Stimulated activated CD4-positive, alpha-beta T cell treated with anti-CD3 and anti-CD28 coated beads, Interleukin-1b, Interleukin-23, amount 100 ng/mL, for 1 hour (primary cell): ENCODE measurements at places on chromosomes 11 and 22.

DNA sequence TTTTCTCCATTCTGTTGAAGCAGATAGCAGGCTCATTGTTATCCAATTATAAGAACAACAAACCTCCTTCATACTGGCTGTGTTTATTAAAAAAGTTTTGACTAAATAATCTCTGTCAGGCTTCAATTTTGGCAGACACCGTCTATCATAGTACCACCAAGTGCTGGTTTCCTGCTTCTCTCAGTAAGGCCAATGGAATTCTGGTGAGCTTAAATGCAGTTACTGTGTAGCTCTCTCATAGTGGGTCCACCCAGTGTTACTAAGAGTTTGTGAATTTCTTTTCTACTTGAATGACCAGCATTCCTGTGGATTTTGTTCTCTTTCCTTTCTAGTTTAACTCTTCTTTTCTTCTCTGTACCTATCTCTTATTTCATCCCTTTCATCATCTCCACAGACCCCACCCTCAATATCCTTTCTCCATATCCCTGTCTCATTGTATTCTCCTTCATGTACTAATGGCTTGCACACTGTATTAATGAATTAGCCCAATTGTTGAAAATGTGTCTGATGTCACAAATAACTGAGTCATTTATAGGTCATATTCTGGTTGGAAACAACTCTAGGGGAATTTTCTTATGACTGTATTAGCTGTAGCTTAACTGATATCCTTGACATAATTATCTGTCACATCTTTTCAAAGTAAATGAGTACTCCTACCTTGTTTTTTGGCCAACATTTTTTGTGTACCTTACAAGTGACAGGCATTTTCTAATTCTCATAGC is 372.1 kb downstream of the FAT3 start:
- no peak for DNase-seq

GRCh38 chr11:111521135-111521534 is 6.6 kb downstream of the HOATZ start:
- DNase-seq: no peak

DNA sequence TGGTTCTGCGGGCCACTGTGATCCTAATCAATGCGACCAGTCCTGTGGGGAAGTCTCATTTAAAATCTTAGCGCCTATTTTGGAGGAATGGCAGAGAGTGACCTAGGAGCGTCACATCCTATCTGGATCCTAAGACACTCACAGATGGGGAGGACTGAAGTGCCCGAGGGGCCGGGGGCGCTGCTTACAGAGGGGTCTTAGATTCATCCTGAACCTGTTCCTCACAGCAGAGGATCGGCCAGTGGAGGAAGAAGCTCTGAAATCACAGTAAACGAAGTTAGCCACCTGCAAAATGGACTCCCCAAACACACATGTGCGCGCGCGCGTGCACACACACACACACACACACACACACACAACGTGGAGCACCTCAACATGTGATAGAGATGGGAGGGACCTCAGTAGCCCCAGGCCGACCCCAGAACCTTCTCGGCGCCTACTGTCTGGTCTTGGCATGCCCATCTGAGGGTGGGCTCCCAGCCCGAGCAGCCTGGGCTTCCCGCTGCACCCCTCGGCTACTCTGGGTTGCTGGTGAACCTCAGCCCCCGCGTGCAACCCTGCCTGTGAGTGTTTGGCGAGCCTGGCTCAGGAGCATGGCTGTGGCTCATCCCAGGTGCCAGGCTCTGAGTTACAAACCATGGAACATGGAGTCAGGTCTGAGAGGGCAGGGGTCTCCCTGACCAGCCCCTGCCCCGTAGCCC is 613.3 kb downstream of the TBC1D22A start:
- DNase-seq: no peak

DNA sequence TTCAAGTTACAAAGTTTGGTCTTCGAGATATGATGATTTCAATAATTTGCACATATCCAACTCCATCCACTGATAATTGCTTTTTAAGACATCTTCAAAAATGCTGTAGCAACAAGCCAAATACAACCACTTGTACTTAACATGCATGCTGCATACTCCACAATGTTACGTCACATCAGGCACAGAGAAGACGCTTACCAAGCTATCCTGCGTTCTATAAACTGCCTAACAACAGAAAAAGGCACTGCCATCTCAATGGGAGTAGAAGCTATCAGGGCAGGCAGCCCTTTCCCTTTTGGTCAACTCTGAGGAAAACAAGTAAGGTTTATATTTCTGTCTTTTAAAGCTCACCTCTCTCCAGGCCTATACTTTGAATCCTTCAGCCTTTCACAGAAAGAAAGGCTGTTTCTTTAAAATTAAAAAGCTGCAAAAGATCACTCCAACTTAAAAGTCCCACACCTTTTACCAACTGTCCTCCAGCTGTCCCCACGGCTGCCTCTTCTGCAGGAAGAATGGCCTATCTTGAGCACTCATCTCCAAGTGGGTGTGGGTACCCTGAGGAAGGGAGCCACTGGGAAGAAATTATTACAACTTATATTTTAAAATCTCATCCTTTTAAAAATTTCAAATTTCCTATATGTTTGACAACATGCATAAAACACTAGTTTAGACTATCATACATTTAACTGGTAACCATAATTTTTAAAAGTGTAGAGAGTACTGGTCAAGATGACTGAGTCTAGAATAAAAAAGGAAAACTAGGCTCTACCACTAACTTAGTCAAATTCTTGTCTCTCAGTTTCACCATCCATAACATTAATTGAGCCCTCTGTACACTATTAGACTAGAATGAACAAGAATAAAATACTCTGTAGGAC is 14.5 kb downstream of the PHF21A start:
- DNase-seq: no peak

- DNase-seq: no peak
Observed at GRCh38 chr11:86802601-86803051, 2.3 kb downstream of the PRSS23 start.

GRCh38 chr11:62514151-62514550 is 32.5 kb downstream of the AHNAK start:
- DNase-seq: no peak

- no peak for DNase-seq
Observed at GRCh38 chr22:17366830-17367229, 2.4 kb upstream of the CECR2 start.

GRCh38 chr11:2480874-2481220 is 36.0 kb downstream of the KCNQ1 start:
- no peak for DNase-seq

DNA sequence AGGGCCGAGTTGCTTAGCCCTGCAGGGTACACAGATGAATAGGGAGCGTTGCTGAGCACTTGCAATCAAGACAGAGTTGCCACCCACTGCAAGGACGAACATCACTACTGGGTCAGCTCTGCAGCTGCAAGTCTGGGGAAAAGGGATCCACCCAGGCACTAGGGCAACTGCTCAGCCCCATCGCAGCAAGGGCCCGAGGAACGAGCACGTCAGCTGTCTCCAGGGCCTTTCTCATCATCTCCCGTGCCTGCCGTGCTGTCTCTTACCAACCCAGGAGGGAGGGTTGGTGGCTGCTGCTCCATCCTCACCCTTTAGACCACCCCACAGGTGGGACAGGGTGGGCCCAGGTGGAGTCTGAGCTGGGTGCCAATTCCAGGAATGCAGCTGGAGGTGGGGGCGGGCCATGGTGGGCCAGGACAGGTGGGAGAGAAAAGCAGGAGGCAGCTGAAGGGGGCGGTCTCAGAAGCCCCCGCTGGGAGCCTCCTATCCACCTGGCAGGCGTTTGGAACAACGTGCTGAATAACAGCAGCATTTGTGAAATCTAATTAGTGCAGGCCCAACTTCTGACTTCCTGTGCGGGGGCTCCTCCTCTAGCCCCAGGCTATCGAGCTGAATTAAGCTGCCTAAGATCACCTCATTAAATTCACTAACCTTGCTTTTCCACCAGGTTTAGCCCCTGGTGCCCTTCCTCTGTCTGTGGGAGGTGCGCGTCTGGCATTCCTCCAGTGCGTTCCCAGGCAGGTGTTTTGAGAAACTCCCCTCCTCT is 252.5 kb downstream of the ST3GAL4 start:
- DNase-seq: no peak

DNA sequence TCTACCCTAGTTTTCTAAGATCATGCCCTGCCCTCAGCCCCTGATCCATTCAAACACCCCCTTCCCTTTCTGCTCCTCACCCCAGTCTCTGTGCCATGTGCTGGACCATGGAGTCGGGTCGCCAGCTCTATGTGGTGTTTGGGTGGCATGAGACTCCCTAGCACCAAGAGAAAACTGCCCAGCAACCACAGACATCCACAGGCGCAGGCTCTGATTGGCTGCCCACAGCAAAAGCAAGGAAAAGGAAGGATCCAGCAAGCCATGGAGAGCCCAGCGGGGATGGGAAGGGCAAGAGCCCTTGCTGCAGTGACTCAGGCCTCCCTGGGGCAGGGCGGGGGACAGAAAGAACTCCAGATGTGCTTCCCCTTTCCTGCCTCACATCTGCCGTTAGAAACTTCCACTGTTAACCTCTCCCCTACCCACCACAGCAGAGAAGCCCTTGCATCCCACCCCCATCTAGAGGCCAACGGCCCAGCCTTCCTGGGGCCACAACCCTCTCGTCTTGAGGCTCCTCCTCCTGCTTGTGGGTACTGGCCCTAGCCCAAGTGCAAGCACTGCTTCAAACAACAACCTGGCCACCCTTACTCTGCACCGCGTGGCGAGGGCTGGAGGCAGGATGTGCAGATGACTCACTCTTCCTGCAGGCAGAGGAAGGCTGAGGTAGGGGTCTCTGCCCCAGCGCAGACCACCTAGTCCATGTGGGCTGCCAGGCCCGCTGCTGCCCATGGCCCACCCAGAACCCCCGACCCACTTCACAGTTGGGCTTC is 9.7 kb upstream of the AHNAK start:
- DNase-seq: peak; percentile 48

DNA sequence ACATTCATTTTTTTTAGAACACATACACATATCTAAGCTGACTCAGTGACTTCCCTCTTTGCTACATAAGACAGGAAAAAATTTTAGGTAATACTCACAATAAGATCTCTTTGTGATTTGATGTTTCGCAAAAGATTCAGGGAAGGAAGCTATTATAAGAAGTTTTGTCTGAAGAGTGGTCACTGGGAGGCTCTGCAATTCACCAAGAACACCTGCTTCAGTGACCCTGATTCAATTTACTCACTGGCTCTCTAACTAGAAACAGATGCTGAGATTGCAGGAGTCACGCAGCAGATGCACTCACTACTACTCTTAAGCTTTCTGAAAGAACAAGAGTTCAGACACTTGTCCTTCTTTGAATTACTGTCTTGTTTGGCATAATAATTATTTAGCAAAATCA is 193.6 kb upstream of the DDI1 start:
- DNase-seq: no peak

DNA sequence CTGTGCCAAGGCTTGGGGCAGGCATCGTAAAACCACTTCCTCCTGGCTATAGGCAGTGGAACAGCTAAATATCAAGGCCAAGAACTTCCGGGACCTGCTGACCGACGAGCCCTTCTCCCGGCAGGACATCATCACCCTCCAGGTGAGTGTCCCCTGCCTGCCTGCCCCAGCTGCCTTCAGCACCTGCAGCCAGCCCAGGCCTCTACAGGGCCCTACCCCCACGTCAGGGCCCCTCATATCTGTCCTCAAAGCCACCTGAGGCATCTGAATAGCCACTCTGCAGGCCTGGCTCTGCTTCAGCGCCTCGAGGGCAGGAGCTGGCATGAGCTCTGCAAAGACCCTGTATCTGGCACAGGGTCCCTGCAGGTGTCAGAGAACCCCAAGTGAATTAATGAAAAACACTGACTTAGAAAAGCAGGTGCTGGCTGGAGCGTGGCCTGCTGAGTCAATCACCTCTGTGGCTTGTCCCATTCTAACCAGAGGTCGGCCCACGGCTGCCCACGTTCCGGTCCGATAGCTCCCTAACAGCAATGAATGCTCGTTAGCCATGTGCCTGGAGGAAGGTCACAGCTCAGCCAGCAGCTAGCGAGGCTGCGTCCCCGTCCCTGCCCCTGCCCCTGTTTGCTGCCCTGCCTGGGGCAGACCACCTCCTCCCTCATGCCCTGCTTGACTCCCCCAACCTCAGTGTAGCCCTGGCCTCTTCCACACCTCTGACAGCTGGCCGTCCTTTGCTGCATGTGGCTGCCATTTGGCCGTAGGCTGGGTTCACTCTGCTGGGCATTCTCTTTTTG is 16.8 kb downstream of the PPIL2 start:
- DNase-seq: no peak
